Retina (tissue), 1 donor: ENCODE measurements at places on chromosomes 12 and 14.

DNA sequence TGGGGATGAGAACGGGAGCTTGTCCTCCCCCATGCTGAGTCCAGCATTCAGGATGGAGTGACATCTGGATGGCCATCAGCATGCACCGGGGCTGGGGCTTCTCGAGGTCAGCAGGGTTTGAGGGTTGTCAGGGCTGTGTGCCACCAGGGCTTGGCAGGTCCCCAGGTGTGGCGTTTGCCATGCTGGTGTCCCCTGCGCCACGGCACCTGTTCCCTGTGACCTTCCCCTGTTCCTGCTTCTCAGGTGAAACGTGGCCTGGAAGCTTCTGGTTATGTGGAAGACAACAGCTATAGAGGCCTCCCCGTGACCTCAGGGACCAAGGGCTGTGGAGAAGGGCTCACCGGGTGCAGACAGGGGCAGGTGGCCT lies 152.4 kb downstream of the KIF26A start:
- no peak for DNase-seq

DNA sequence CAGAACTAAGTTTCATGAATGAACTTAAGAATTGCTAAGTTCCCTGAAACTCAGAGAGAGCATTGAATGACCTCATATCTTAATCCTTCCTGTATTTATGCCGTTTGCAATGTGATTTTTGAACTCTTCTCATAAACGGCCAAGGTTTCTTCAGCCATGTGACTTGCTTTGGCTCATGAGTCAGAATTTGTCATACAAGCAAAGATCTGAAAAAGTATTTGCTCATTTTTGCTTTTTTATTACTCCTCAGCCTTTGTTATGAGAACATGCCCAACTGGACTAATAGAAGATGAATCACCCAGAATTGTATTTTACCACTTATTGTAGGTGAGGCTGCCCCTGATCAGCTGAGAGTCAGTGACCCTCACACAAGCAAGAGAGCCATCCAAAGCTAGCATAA lies 693.8 kb downstream of the BCL11B start:
- DNase-seq: no peak

- no peak for DNase-seq
Measured at GRCh38 chr14:39229601-39230110, 4.1 kb upstream of the MIA2 start.

- no peak for DNase-seq
Measured at GRCh38 chr12:70971001-70971794, 50.7 kb upstream of the PTPRR start.

GRCh38 chr14:101903111-101903561 lies 61.2 kb upstream of the DYNC1H1 start:
- no peak for DNase-seq

GRCh38 chr14:39967885-39968284 lies 535.7 kb upstream of the FBXO33 start:
- no peak for DNase-seq

- no peak for DNase-seq
Measured at GRCh38 chr12:30820406-30820946, 65.7 kb upstream of the CAPRIN2 start.

GRCh38 chr14:20627346-20628027 lies 14.0 kb downstream of the OR6S1 start:
- DNase-seq: no peak
